ENCODE measurements at places on chromosomes 3 and 15. TPM values are rescaled to one million over a fixed set of nuclear protein-coding genes. Genes with fewer than 3 reads are reported as not detected.

Gene DNAJA4
- total RNA-seq, result 6.3 TPM

Gene RBM15B
- total RNA-seq, result 28.4 TPM

Gene RASL12
- not detected for total RNA-seq

Gene GOLGA6L10
- total RNA-seq, result 0.05 TPM

Gene NSUN3
- total RNA-seq, result 4.6 TPM

Gene SCN5A
- total RNA-seq, result 5.5 TPM

Gene GDPGP1
- 12.4 TPM for total RNA-seq

Gene PRKAR2A
- total RNA-seq, result 33.2 TPM

Gene ISY1
- total RNA-seq, result 28.1 TPM

Gene OR5H2
- total RNA-seq, result not detected

Gene DLL4
- 24.1 TPM for total RNA-seq

Gene MNS1
- 1.3 TPM for total RNA-seq

Gene TM4SF1
- 612 TPM for total RNA-seq

Gene SLC41A3
- 40.8 TPM for total RNA-seq

Gene CFAP44
- 0.53 TPM for total RNA-seq

Gene IL17RD
- 1.8 TPM for total RNA-seq

Gene CLRN1
- total RNA-seq, result not detected

Gene USP4
- total RNA-seq, result 10.6 TPM

Gene ABI3BP
- 8.5 TPM for total RNA-seq

Gene ZNF385D
- 4.5 TPM for total RNA-seq

Gene KCNH8
- total RNA-seq, result not detected

Gene NLGN1
- 8.9 TPM for total RNA-seq

Gene KBTBD13
- total RNA-seq, result not detected

Gene TEX9
- total RNA-seq, result 1.5 TPM

Gene SLC22A13
- total RNA-seq, result not detected

Gene GLDN
- total RNA-seq, result not detected

Gene FOXL2
- not detected for total RNA-seq

Gene CRELD1
- total RNA-seq, result 29.6 TPM

Gene COLQ
- 0.93 TPM for total RNA-seq

Gene STAC
- total RNA-seq, result 29.0 TPM

Gene GOLGA6L7
- total RNA-seq, result not detected

Gene MRPL47
- 38.8 TPM for total RNA-seq

Gene MME
- 3.8 TPM for total RNA-seq

Measured in mammary microvascular endothelial cell (primary cell).